ENCODE measurements at places on chromosomes 12 and 14.

GRCh38 chr12:94829552-94829951, 173.9 kb downstream of the NDUFA12 start:
- no peak for DNase-seq

GRCh38 chr14:38297681-38298080, 41.8 kb upstream of the CLEC14A start:
- no peak for DNase-seq

DNA sequence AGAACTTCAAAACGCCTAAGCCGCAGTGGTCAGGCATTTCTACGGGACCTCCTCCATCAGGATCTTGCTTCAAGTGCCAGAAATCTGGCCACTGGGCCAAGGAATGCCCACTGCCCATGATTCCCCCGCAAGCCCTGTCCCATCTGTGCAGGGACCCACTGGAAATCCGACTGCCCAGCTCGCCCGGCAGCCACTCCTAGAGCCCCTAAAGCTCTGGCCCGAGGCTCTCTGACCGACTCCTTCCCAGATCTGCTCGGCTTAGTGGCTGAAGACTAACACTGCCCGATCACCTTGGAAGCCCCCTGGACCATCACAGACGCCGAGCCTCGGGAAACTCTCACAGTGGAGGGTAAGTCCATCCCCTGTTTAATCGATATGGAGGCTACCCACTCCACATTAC, 1113.0 kb upstream of the TMEM132C start:
- DNase-seq: no peak

DNA sequence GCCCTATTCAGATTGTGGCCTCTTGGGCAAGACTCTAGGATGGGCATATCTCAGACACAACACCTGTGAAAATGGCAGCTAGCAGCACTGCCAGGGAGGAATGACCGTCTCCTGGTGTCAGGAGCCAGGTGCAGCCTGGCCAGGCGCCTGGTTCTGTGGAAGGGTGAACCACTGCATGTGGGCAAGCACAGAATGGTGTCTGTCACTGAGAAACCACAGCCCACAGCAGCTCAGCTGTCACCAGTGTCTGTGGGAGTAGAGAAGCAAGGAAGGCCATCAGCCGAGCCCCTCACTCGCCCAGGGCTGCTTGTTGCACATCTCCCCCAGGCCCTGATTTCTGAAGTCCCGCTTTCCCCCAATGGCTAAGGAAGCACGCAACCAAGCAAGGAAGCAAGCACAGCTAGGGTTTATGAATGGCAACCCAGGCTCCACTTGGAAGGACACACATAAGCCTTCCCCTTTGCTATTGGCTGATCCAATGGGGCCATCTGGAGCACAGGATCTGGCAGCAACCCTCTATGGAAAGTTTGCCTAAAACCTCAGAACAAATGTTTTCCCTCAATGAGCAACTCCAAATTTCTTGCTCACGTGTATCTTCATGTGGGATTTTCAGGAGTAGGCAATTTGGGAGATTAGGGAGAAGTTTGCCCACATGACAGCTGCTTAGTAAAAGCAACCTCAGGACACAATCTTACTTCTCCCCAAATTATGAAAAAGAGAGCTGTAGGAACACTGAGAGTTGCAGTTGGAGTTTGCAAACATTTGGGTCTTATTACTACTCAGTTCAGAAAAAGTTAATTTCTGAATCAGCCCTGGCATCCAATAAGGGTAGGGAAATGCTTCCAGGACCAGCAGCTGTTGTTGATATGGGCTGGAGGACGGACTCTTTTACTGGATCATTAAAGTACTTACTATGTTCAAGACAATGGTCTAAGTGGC, 44.7 kb downstream of the GPHB5 start:
- peak; percentile 41 for DNase-seq

DNA sequence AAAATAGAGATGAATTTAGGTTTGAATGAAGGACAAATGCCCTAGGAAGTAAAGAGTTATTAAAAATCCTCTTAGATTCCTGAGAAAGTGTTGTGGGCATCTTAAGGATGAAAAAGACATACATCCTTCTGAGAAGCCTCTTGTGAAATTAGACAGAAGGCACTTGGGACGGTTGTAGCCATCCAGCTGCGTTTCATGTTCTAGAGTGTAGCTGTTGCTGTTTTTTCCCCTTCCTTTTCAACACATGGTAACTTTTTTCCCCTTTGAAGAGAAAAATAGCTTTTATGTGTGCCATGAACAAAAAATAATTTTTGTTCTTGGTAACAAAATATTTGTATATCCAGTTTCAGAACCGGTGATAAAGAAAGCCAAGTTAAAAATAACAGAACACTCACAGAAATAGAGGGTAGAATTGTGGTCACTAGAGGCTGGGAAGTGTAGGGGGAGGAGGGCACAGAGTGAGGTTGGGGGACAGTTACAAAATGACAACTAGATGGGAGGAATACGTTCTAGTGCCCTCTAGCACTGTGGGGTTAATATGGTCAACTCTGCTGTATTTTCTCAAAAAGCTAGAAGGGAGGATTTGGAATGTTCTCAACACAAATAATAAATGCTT, 58.4 kb downstream of the PTHLH start:
- DNase-seq: no peak

DNA sequence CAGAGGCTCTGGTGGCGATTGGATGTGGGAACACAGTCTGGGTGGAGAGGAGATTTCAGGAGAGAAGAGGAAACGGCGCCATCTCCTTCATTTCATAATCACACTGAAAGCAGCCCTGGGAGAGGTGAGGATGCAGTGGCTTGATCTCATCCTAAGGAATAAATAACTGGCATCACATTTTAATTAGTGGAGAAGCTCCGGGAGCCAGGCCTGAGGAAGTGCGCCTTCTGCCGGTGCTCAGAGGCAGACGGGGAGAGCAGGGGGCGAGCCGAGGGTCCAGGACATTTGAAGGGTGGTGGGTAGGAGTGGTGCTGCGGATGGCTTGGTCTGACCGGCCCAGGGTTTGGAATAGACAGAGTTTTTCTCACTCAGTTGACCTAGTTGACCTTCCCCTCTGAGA, 265.0 kb downstream of the CACNA1C start:
- no peak for DNase-seq

DNA sequence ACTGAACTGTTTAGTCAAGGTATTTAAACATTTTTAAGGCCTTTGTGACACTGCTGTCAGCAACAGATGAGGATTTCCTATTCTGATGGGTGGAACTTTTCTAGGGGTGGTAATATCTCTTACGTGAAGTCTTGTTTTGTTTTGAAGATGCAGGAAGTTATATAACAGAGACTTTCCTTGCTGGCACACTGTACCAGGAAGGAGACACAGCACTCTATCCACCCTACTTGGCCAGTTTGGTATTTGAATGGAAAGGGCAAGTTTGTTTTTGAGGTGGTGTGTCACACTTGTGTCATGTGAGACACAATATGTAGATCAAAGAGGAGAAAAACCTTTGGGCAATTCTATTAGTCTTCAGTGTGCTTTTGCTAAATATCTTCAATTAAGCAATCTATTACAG, 51.6 kb upstream of the SRP54 start:
- no peak for DNase-seq

GRCh38 chr12:57175428-57176138, 28.2 kb upstream of the LRP1-AS start:
- DNase-seq: peak; percentile 88

DNA sequence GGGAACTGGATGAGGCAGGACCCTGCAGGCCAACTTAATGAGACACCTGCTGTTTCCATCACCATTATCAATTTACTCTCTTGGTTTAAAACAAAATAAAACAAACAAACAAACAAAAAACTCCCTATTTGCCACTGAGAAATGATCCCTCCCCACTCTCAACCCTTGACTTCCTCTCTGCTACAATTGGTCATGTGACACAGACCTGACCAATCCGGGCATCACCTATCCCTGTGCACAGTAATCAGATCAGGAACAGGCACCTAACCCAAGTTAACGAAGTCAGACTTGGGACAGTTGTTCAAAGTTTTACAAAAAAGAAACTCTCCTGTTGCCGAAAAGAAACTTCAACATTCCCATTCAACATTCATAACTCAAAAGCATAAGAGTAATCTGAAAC, 58.4 kb downstream of the NELL2 start:
- DNase-seq: no peak

GRCh38 chr12:132413931-132414588, 75.9 kb upstream of the FBRSL1 start:
- no peak for DNase-seq

All from trophoblast cell (in vitro differentiated cells and primary cell).